ENCODE measurements at places on chromosomes 5 and 9.

DNA sequence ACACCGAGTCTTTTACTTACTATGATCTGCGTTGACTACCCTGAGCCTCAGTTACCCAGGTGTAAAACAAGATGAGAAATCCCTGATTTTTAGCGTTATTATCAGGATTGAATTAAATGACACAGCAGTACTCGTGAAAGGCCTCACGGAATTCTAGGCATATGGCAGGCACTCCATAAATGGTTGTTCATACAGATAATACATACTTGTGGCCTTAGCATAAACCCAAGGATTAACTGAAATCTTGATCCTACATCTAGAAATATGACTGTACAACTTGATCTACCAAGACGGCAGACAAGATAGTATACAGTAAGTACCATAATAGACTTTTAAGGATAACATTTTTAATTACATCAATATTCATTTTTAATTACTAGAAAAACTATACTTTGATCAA, 409.8 kb downstream of the BNC2 start:
- no peaks in the 10 kb centered on the region for H3K36me3 ChIP-seq
- no peak for DNase-seq
- H3K27me3 ChIP-seq = no peaks in the 10 kb centered on the region
- no peak overlapping the region for H3K27ac ChIP-seq
- no peaks in the 10 kb centered on the region for H3K4me1 ChIP-seq

GRCh38 chr5:143495110-143495509, 91.6 kb upstream of the NR3C1 start:
- H3K27me3 ChIP-seq = peaks cover 1% of the 10 kb centered on the region
- H3K4me3 ChIP-seq = no peak overlapping the region
- H3K4me1 ChIP-seq = no peaks in the 10 kb centered on the region

- no peaks in the 10 kb centered on the region for H3K36me3 ChIP-seq
- H3K27me3 ChIP-seq = no peaks in the 10 kb centered on the region
These were observed 126.1 kb upstream of the TBC1D2 start for GRCh38 chr9:98381311-98382103.

GRCh38 chr9:25716220-25716872, 38.1 kb upstream of the TUSC1 start:
- H3K27me3 ChIP-seq = no peaks in the 10 kb centered on the region
- no peak overlapping the region for H3K4me3 ChIP-seq
- no peak overlapping the region for H3K27ac ChIP-seq
- no peaks in the 10 kb centered on the region for H3K36me3 ChIP-seq
- H3K4me1 ChIP-seq = no peaks in the 10 kb centered on the region

DNA sequence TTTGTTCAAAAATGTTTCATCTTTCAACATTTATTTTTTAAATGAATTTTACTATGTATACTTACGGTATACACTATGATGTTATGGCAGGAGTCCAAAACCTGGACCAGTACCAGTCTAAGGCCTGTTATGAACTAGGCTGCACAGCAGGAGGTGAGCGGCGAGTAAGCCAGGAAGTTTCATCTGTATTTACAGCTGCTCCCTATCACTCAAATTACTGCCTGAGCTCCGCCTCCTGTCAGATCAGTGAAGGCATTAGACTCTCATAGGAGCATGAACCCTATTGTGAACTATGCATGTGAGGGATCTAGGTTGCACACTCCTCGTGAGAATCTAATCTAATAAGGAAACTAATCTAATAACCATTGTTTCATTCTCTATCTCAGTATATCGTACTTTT, 715.5 kb upstream of the PTPRD start:
- DNase-seq = no peak
- H3K27ac ChIP-seq = no peak overlapping the region
- no peak overlapping the region for H3K4me3 ChIP-seq
- no peaks in the 10 kb centered on the region for H3K36me3 ChIP-seq
- no peaks in the 10 kb centered on the region for H3K27me3 ChIP-seq
